ENCODE measurements at places on chromosomes 12 and 14.
A peak's percentile ranks its signal among the peaks of the same experiment; 100 is the strongest.

DNA sequence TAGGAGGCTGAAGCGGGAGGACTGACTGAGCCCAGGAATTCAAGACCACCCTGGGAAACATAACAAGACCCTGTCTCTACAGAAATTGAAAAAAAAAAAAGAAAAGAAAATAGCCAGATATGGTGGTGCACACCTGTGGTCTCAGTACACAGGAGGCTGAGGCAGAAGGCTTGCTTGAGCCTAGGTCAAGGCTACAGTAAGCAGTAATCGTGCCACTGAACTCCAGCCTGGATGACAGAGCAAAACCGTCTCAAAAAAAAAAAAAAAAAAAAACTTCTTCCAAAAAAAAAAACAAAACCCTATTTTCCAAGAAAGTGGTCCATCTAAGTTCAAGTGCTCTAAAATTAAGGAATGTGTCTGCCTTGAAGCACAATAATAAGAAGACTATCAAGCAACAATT lies 19.8 kb downstream of the SNX6 start:
- DNase-seq: peak; percentile 3

- DNase-seq: no peak
Observed at GRCh38 chr12:99444859-99445316, 202.7 kb upstream of the GARIN6 start.

- DNase-seq: no peak
Observed at GRCh38 chr12:41367726-41368405, 179.7 kb downstream of the PDZRN4 start.

DNA sequence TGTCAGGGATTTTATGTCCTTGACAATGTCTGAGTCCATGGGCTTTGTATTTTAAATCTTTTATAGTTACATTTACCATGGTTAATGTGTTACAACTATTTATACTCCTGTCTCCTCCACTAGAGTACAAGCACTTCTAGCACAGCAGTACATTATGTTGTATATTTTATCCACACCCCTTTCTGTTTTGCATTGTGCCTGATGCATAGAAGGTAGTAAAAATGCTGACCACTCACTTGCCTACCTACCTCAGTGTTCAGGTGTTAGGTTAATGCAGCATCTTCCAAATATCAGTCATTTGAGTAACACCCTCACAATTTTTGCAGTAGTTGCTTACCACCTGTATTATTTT lies 31.1 kb upstream of the SLC38A2 start:
- DNase-seq: no peak

Data from activated CD8-positive, alpha-beta memory T cell treated with anti-CD3 and anti-CD28 coated beads for 24 hours (primary cell).